ENCODE measurements at places on chromosomes 1 and 21. TPM values are rescaled to one million over a fixed set of nuclear protein-coding genes. Genes with fewer than 3 reads are reported as not detected.

DNA sequence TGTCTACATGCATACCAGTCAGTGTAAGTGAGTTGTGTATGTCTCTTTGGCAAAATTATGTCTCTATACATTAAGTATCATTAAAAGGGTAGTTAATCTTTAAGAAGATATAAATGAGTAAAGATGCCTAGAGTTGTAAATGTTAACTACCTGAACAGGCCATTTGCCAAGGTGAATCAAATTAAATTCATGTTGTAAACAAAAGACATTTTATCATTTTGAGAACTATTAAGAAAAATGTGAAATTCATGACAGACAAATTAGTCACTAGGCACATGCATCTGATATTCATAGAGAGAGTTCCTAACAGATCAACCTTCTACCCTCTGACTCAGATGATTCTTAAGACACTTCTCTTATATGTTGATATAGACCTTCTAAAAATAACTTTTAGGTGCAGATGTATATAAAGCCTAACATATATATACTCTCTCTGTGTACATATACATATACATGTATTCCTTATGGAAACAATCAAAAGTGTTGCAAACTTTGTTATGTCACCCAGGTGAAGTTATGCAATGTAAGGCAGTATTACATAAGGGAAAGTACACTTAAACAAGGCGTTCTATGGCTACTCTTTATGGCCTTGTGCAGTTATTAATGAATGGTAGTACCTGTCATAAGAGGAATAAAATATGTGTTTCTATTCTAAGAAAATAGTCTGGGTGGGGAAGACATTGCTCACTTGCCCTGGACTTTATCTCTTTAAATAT is at the start of gene TMPRSS15:
Gene TMPRSS15 (minus strand): TSS at position 51 of the 716 bp plus-strand sequence. CDS start 163 bp downstream, outside the sequence.
- no peak for DNase-seq

DNA sequence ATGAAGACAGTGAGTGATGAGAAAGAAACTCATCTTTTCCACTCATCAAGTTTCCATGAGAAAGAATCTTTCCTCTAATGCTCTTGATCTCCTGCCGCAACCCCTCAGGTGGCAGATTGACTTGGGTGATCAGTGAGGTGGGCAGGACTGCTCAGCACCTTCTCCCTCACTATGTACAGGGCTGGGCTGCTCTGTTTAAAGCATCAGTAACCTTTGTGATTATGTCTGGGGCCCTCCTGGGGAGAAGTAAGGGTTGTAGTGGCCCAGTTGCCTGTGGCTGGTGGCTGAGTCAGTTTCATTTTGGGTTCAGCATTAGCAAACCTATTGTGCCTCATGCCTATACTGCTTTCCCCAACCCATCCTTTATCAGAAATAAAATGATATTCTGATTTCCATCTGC is 366.0 kb downstream of the TTLL7 start:
- DNase-seq: no peak

GRCh38 chr1:228851193-228851592 is 115.9 kb downstream of the RHOU start:
- no peak for DNase-seq

GRCh38 chr1:9066945-9067807 is 2.3 kb downstream of the SLC2A5 start:
- DNase-seq: no peak

DNA sequence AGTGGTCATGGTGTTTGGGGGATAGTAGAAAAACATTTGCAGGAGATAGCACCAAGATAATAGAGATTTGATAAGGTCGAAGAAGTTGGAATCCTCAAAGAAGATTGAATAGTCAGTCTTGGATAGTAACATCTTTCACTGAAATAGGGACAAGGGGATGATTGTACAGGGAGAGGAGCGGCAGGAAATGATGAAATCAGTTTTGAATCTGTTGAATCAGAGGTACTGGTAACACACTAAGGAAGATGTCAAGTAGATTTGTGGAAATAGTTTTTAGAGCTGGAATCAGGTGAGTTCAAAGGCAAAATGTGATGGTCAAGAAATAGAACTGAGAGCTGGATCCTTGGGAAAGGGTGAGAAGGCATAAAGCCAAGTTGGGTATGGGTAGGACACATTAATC is 26.5 kb downstream of the CAP1 start:
- no peak for DNase-seq

DNA sequence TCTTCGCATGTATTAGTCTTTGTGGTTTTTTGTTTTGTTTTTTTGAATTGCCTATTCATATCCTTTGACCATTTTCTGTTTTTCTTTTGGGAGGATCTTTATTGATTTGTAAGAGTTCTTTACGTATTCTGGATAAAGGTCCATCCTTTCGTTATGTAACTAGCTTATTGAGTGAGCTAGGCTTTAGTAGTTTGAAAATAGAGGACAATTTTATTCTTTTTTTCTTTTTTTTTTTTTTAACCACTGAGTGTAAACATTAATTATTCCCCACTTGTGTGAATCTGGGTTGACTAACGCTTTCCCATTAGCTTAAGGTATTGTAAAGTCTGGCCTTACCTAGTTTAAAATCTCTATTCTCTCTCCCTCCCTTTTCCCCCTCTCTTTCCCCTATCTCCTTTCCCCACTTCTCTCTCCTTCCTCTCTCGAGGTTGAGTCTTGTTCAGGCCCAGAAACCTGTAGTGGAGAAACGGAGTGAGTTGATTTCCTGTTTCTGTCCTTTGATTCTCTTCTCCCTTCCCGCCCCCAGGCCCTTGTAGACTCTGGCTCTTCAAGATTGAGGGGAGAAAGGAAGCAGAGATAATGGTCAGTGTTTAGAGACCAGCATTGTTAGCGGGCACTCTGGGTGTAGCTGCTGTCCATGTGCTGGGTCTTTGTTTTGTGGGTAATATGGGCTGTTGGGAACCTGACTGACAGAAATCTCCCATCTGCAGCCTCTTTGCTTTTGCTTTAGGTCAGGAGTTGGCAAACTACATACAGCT is 1.5 kb downstream of the MORC3 start:
- peak; percentile 17 for DNase-seq

- DNase-seq: no peak
Observed at GRCh38 chr1:6322161-6322560, 61.3 kb upstream of the GPR153 start.

- DNase-seq: no peak
Observed at GRCh38 chr21:34520764-34521508, 8.9 kb upstream of the KCNE1 start.

GRCh38 chr1:19074361-19074901 is 118.0 kb upstream of the IFFO2 start:
- DNase-seq: no peak

GRCh38 chr1:151994956-151995355 is 1.3 kb upstream of the S100A10 start:
- DNase-seq: no peak

Gene FMN2
- polyA plus RNA-seq: 4.9 TPM

Gene PLEKHN1
- 0.26 TPM for polyA plus RNA-seq

Gene RNF187
- polyA plus RNA-seq: 104 TPM

Gene PERM1
- 0.57 TPM for polyA plus RNA-seq

Gene ITPKB
- 25.0 TPM for polyA plus RNA-seq

Gene INTS7
- polyA plus RNA-seq: 21.7 TPM

Data from renal pelvis (tissue), 12 donors.